ENCODE measurements at places on chromosomes 13 and 19.

GRCh38 chr13:90943946-90944345, 403.5 kb upstream of the MIR17HG start:
- DNase-seq = no peak

- DNase-seq = no peak
Measured at GRCh38 chr19:18711893-18712292, 28.4 kb downstream of the CRTC1 start.

- DNase-seq = no peak
Measured at GRCh38 chr19:51392701-51393100, 2.3 kb upstream of the C19orf84 start.

GRCh38 chr13:26017196-26017921, 34.5 kb downstream of the SHISA2 start:
- no peak for DNase-seq

- DNase-seq = no peak
Measured at GRCh38 chr13:47100214-47100853, 203.5 kb upstream of the HTR2A start.

GRCh38 chr13:83221813-83222241, 660.4 kb downstream of the SLITRK1 start:
- no peak for DNase-seq

GRCh38 chr19:10155839-10156238, 36.1 kb upstream of the EIF3G start:
- DNase-seq = no peak

GRCh38 chr19:48900477-48901406, 630 bp downstream of the NUCB1 start:
- DNase-seq = no peak

- DNase-seq = peak; percentile 69
Measured at GRCh38 chr19:48637948-48638830, 1.0 kb upstream of the DBP start.

GRCh38 chr19:32649751-32650150, 25.2 kb downstream of the ANKRD27 start:
- DNase-seq = no peak

GRCh38 chr19:49997709-49998108, 27.5 kb downstream of the VRK3 start:
- DNase-seq = no peak

DNA sequence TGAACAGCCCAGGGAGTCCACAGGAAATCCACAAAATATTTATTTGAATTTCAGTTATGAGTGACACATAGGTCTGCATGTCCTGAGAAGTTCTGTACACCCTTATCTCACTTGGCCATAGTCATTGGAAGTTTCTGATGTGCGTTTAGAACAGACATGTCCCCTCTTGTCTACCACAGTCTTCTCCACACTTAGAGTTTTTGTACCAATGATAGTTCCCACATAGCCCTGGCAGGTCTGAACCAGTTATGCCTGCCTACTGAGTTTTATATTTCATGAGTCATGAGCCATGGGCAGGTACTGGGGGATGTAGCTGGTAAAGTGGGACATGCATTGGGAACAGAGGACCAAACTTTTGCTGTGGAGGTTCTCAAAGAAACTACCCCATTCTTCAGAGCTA, 11.3 kb downstream of the ZNF132 start:
- no peak for DNase-seq

- no peak for DNase-seq
Measured at GRCh38 chr13:51585696-51586095, 1.4 kb downstream of the WDFY2 start.

GRCh38 chr13:73440296-73440895, 381.6 kb downstream of the KLF5 start:
- DNase-seq = no peak

- no peak for DNase-seq
Measured at GRCh38 chr13:93758575-93758974, 532.0 kb downstream of the GPC6 start.

DNA sequence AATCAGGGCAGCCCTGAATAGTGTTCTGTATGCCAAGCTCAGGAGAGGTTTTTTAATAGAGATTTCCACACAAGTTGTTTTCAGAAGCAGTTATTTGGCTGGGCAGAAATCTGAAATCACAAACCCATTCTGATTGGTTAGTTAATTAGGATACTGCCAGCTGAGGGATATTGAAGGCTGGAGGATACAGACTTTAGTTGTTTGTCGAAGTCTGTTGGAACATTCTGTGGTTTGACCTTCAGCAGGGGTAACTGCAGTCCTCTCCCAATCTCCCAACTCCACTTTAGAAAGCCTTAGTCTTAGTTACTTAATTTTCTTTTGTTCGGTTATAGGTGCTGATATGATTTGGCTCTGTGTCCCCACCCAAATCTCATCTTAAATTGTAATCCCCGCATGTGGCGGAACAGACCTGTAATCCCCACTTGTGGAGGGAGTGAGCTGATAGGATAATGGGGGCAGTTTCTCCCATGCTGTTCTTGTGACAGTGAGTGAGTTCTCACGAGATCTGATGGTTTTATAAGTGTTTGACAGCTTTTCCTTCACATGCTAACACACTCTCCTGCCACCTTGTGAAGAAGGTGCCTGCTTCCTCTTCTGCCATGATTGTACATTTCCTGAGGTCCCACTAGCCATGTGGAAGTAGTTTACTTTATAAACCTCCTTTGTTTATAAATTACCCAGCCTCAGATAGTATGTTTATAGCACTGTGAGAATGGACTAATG, 169.2 kb downstream of the GPC5 start:
- DNase-seq = no peak
